Daoy (cell line): ENCODE measurements at places on chromosomes 11 and 22.

- DNase-seq, result no peak
Observed at GRCh38 chr11:80041136-80042000, 600.5 kb upstream of the TENM4 start.

DNA sequence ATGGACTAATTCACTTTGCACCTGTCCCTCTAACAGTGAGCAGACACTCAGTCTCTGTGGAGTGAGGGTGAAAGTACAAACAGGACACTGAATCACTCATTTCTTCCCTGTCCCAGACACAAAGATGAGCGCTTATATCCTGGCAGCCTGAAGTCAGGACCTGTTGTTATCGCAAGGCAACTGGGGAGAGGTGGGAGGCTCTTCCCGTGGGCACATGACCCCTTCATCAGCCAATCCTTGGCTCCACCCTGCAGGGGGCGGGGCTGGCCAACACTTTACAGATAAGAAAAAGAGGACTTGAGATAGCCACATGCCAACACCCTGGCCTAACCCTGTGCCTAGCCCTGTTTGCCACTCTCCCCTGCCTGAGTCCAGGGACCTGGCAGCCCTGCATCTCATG is 29.5 kb upstream of the TESMIN start:
- no peak for DNase-seq

GRCh38 chr11:64553554-64554201 is 37.3 kb upstream of the SLC22A12 start:
- peak; percentile 51 for DNase-seq

DNA sequence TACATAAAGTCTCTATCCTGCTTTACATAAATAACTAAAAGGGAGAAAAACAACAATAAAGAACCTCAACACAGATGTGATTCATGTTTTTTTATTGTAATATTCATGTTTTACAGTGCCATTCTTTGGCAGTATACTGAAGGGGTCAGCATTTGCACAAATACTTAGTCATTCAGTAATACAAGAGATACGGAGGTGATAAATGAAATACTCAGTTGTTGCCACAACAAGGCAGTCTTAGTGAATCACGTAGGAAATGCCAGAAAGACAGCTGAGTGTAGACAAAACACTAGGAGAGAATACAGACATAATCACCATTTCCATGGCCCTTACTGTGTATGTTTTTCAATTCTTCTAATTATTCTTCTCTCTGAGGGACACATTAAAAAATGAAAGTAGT is 910.4 kb downstream of the METTL15 start:
- DNase-seq, result peak; percentile 75

GRCh38 chr11:60570970-60571369 is 55.8 kb downstream of the MS4A13 start:
- no peak for DNase-seq

GRCh38 chr22:30310881-30311771 is 15.6 kb downstream of the TBC1D10A start:
- DNase-seq, result peak; percentile 59

DNA sequence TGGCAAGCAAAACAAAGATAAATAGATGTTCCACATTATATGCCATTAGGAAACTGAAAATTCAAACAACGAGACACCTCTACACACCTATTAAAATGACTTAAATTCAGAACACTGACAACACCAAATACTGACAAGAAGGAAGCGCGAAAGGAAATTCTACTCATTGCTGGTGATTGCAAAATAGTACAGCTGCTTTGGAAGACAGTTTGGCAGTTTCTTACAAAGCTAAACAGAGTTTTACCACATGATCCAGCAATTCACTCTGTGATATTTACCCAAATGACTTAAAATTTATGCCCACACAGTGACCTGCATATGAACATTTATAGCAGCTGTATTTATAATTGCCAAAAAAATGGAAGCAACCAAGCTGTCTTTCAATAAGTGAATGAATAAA is 232.6 kb downstream of the CASP12 start:
- no peak for DNase-seq

DNA sequence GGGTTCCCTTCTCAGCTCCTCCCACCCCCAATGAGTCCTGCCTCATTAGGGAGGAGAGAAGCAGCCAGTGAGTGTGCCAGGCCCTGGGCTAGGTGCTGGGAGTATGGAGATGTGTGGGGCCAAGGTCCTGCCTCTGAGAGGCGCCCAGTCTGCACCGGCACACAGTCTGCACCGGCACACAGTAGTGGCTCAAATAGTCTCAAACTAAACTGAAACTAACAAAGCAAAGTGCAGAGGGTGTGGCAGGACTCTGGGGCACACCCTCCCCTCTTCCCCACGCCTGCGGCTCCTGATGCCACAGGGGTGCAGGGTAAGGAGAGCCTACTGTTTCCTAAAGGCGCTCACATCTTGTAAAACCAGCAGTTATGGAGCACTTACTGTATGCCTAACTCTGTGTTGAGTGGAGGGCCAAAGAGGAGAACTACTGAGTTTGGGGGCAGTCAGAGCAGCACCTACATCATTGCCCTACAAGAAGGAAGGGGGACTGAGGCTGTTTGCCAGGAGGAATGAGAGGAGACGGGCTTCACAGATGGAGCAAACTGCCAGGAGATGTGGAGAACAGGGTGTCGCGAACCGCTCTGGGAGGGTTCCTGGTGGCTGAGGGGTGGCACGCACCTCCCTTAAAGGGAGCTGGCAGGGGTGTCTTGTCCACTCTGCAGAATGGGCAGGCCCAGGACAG is 939 bp upstream of the SH3BP1 start:
- no peak for DNase-seq

GRCh38 chr11:92768121-92768840 is 201.2 kb upstream of the MTNR1B start:
- no peak for DNase-seq

GRCh38 chr11:73747762-73748161 is 13.1 kb downstream of the RAB6A start:
- no peak for DNase-seq

- DNase-seq, result no peak
Observed at GRCh38 chr11:86196085-86196696, 48.4 kb upstream of the EED start.

- DNase-seq, result no peak
Observed at GRCh38 chr22:44084044-44084772, 60.1 kb downstream of the PARVB start.

DNA sequence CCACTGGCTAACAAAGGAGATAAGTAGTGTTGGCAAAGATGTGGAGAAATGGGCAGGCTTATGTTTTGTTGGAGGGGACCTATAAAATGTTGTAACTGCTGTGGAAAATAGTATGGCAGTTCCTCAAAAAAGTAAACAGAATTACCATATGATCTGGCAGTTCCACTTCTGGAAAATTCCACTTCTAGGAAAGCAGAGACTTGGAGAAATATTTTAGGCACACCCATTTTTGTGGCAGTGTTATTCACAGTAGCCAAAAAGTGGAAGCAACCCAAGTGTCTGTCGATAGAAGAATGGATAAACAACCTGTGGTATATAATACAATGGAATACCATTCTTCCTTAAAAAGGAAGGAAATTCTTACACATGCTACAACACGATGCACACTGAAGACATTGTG is 57.0 kb upstream of the ADORA2A start:
- DNase-seq, result no peak

DNA sequence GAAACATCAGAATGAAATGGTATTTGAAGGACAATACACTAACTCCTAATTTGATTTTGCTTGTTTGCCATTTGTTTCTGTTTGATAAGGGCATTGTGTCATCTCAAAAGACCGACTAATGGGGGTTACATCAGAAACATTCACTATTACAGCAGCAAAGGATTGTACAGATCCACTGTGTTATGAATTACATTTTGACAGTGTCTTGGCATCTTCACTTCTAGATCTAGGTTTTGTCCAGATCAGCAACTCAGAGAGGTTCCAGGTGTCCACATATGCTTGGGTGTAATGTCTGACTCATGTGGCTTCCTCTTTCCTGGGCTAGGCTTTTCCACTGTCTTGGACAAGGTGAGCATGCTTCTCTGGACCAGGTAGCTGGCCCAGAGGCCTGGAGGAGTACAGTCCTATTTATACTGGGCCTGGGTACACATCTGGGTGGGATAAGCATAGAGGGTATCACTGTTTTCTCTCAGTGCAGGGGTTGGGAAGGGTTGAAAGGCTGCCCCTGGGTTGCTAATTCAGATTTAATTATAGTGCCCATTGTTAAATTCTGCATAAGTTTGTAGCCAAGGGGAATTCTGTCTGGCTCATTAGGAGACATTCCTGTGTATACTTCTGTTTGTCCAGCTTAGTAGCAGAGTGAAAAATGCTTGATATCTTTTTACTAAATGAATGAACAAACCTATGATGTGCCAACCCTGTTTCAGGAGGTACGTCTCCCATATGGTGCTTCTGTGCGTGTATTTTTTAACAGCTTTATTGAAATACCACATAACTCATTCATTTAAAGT is 23.8 kb downstream of the DDI1 start:
- no peak for DNase-seq

DNA sequence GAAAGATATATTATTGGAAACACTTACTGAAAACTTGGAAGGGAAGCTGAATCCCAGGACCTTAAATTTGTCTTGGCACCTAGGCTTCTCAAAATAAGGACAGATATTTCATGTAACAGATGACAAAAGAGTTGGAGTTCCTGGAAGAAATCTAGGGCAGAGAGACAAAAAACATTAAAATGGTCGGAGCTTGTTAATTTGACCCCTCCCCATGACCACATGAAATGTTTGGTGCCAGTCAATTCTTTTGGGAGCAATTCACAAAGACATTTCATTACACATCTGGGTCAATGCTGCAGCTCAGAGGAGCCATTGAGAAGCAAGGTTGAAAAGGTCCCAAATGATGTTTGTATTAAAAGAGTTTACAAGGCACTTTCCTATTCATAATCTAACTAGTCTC is 162.0 kb upstream of the GUCY1A2 start:
- no peak for DNase-seq

DNA sequence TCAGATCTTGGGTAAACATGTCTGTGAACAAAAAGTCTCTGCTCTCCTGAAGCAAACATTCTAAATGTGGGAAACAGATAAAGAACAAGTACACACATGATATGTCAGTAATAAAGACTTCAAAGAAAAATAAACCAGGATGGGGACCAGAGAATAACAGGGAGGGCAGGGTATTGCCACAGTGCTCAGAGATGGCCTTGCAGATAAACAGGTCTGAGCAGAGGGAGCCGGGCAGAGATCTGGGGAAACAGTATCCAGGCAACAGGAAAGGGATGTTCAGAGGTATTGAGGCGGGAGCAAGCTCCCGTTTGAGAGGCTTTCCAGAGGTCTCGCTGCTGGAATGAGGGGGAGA is 2.9 kb downstream of the CCDC86 start:
- no peak for DNase-seq

DNA sequence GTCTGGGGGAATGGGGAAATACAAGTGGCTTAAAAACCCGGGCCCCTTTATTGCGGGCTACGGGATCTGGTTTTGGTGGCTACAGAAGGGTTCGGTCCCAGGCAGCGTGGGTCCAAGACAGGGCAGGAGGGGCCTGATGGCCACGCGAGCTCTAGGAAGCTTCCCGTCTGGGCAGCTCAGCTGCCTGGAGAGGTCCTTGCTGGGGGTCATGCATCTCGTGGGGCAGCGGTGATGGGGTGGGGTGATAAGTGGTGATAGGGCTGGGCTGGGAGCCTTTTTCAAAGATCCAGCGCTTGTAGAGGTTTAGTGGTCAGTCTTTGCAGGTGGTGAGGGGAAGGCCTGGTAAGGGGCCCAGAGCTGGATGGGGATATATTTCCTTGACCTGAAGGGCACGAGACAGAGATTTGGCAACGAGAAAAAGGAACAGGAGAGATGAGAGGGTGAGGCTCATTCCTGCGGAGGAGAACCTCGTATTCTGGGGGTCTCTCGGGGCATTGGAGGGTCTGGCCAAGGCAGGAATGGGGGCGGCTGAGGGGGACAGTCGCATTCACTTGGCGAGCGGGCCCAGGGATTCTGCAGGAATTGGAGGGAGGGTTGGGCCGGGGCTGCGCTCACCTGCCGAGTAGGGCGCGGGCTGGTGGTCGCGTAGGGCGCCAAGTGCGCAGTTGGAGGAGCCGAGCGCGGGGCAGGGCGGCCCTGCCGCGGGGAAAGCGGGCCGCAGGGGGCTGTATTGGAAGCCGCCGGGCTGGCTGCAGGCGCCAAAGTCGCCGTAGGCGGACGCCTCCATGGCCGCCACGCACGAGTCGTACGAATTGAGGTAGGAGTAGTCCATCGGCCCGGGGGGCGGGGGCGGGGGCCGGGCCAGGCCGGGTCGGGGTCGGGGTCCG is 560 bp downstream of the PHOX2A start:
- no peak for DNase-seq

GRCh38 chr11:133576351-133576750 is 44.0 kb upstream of the OPCML start:
- DNase-seq, result peak; percentile 82

- no peak for DNase-seq
Observed at GRCh38 chr11:27882066-27882697, 181.9 kb upstream of the BDNF start.

GRCh38 chr11:98772893-98773292 is 247.9 kb upstream of the CNTN5 start:
- no peak for DNase-seq

GRCh38 chr11:59556917-59557348 is 45.6 kb downstream of the OR4D9 start:
- peak; percentile 40 for DNase-seq

- DNase-seq, result no peak
Observed at GRCh38 chr11:2691991-2692875, 7.6 kb downstream of the KCNQ1OT1 start.

DNA sequence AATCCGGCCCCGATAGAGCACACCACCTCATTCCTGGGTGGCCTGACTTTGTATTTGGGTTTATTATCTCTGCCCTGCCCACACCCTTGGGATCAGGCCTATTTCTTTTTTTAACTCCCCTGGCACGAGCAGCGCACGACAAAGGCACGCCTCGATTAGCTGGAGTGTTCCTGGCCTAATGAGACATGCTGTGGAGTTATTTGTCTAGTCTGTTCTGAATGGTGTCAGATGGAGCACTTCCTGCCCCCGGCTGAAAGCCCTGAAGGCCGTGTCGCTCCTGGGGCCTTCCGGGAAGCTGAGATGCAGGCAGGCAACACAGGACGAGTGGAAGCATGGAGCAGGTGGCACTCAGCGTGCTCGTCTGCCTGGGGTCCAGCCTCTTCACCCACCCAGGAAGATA is 47.1 kb downstream of the LARGE1 start:
- DNase-seq, result no peak

DNA sequence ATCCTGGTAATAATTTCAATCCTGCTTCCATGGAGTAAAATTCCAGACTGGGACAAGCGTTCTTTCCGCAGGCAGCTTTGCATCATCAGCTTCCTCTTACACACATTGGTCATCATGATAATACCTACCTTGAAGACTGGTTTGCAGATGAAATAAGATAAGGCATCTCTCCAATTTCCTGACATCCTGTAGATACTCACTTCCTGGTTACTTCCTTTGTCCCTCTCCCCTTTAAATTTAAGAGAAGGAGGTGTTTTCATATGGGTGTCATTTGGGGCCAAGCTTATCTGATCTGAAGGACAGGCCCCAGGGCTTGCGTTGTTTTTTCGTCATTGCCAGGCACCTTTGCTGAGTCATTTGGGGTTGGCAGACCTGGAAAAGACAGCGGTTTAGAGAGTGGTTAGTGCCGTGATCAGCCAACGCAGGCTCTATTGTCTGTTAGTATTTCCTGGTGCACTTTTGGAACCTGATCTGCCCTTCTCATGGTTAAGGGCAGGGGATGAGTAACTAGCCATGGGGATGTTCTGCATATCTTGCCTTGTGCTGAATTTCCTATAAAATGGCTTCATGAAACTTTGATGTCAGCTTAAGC is 24.1 kb downstream of the GRAMD1B start:
- peak; percentile 77 for DNase-seq
